ENCODE measurements at places on chromosomes 13 and 19.

- no peak for DNase-seq
Observed at GRCh38 chr13:84931264-84931663, 868.0 kb downstream of the SLITRK6 start.

- no peak for DNase-seq
Observed at GRCh38 chr19:8489561-8490394, 12.7 kb downstream of the PRAM1 start.

DNA sequence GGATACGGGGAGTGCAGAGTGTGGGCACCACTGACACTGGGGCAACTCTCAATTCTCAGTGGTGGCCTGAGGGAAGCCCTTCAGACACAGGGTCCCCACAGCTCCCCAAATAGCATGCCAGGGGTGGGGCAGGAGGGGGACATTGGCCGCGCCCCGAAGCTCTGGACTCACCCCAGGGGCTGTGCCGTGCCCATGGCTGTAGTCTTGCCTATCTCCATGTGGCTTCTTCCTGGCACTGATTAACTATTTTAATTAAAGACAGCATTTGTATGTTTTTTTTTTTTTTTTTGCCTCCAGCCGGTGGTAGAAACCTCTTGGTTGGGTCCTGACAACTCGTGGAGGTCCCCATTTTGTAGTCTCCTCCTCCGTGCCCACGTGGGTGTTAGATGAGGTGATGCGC lies 23.3 kb downstream of the GATAD2A start:
- DNase-seq: no peak

GRCh38 chr19:35757231-35757748 lies 461 bp upstream of the HSPB6 start:
- DNase-seq: peak; percentile 51

DNA sequence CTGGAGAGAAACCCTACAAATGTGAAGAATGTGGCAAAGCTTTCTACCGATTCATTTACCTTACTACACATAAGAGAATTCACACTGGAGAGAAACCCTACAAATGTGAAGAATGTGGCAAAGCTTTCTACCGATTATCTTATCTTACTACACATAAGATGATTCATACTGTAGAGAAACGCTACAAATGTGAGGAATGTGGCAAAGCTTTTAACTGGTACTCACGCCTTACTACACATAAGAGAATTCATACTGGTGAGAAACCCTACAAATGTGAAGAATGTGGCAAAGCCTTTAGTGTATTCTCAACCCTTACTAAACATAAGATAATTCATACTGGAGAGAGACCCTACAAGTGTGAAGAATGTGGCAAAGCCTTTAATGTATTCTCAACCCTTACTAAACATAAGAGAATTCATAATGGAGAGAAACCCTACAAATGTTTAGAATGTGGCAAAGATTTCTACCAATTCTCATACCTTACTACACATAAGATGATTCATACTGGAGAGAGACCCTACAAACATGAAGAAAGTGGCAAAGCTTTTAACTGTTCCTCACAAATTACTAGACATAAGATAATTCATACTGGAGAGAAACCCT lies 12.9 kb upstream of the ZNF493 start:
- no peak for DNase-seq

GRCh38 chr19:35213663-35214632 lies 14.6 kb downstream of the FAM187B start:
- no peak for DNase-seq

GRCh38 chr13:19888799-19889198 lies 25.4 kb upstream of the ZMYM5 start:
- no peak for DNase-seq

DNA sequence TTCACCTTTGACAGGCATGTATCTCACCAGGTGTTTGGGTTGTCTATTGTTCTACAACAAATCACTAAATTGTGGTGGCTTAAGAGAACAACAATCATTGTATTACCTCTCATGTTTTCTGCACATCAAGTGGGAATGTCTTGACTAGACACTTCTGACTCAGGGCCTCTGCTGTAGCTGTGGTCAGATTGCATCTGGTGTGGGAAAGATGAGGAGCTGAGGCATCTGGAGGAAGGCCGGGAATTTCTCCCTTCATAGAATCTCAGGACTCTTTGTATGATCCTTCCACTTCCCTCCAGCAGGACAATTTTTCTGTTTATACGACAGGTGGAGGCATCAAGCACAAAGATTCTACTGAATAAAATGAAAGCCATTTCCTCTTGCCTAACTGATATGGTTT lies 511.8 kb upstream of the NBEA start:
- no peak for DNase-seq

- DNase-seq: no peak
Observed at GRCh38 chr13:26579580-26579979, 22.1 kb downstream of the WASF3 start.

- DNase-seq: no peak
Observed at GRCh38 chr13:46562581-46562980, 9.6 kb downstream of the LRCH1 start.

DNA sequence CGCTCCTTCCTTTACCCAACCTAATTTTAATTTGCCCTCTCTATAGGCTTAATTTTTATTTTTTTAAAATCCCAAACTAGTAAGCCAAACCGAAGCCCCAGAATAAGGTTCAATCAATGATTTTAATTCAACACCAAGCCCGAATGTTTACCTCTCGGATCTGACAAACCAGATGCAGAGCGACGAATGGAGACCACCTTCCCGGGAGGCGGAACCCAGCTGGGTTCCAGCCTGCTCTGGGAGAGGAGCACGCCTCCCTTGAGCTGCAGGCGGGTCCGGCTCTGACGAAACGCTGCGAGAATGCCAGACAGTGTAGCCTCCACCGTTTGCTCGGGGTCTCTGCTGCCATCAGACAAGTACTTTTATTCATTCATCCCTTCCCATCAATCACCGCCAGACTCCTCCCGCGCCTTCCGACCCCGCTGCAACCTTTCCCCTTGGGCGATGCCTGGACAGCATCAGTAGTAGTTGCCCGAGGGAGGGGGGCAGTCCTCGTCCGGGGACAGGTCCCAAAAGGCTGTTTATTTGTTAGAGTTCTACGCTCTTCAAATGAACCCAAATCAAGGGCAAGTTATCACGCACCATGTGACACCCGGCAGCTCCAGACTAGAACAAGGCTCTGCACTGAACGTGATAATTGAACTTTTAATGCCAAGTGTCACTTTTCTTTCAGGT lies 752 bp upstream of the EDNRB start:
- no peak for DNase-seq

- no peak for DNase-seq
Observed at GRCh38 chr19:15123031-15123890, 16.1 kb downstream of the SYDE1 start.

DNA sequence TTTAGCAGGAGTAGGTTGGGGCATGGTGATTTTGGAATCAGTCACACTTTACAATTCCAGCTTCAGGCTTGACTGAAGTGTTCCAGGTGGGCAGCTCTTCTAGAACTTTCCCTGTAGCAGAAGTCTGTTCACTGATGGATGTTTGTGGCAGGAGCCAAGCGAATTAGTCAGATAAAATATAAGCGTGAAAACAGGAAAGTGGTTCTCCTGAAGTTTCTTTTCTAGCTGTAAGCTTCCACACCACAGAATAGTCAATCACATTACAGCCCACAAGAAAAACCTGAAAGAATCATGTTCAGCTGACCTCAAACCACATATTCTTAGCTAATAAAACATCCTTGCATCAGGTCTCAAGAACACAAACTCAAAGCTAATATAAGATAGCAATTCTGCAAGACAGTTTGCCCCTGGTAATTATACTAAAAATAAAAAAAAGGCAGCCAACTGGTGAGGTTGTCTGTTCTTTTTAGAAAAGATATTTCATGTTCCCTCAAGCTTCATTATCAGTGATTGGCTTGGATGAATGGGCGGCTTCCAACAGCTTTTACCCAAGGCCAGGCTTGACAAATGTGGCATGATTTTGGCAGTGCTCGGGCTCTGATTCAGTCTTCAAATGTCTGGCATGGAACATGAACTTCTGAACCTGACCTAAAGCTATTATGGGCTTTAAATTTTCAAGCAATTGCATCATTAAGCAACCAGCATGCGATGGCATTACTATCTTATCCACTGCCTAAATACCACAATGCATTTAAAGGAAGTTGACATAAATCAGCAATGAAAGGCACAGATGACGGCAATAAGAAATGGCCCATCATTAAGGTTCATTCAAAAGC lies 136.8 kb downstream of the DCLK1 start:
- no peak for DNase-seq

- no peak for DNase-seq
Observed at GRCh38 chr19:48639483-48640375, 2.5 kb upstream of the DBP start.

- DNase-seq: no peak
Observed at GRCh38 chr13:46004491-46004890, 48.1 kb downstream of the ZC3H13 start.

DNA sequence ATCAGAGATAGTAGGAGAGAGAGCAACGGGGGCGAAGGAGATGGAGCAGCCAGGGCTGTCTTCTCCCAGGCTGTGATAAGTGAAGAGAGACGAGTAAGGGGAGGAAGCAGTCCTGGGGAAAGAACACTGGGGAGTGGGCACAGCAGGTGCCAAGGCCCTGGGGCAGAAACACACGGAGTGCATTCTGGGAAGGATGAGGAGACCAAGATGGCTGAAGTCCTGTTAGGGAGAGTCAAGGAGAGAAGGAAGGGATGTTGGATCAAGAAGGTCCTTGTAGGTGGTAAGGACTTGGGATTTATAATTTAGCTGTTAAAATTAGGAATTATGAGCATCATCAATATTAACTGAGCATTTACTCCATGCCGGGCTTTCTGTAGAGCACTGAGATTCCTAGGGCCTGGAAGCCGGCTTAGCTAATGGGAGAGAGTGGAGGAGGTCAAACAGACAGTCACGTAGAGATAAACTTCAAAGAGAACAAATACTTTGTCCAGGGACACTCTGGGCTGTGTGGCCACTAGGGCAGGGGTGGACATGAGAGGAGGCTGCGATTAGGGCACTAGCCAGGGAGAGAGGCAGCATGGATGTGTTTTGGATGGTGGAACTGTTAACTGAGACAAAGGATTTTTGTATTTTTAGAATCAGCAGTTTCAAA lies 134.2 kb upstream of the PEG3 start:
- no peak for DNase-seq

Measured in HAP-1 (cell line).